A549 (cell line): ENCODE measurements at places on chromosomes 5 and 9.
A peak's percentile ranks its signal among the peaks of the same experiment; 100 is the strongest.

DNA sequence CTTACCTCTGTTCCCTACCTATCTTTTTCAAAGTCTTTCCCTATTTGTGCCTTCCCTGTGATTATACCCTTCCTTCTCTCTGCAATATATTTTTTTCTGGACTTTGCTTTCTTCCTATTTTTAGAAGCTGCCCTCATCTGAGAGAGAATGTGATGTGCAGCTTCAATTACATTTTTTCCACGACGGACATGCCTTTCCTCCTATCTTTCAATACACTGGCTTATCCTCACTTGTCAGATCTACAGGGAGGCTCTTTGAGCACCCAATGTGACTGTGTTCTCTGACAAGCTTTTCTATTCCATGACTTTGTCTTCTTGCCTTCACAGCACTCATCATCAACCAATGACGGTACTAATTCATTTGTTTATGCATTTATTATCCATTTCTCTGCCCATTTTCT, 227.9 kb upstream of the CLINT1 start:
- no peak for DNase-seq

DNA sequence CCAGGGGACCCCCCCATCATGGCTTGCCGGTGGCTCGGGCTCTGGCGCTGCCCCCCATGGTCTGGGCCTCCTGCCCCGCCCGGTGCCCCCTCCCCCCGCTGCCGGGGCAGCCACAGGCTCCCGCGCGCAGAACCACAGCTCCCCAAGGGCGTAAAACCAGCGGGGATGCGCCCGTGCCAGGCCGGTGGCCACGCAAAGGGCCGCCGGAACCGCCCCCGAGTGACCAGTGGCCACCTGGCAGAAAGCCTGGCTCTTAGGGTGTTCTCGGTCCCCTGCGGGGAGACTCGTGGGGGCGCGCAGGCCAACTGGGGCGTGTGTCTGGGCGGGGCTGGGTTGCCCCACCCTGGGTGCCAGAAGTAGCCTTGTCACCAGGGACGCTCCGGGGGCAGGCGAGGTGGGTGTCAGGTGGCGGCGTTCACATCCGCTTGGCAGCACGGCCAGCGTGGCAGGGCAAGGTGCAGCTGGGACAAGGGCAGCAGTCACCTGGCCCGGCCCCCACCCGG, 515 bp upstream of the AGPAT2 start:
- no peak for DNase-seq

DNA sequence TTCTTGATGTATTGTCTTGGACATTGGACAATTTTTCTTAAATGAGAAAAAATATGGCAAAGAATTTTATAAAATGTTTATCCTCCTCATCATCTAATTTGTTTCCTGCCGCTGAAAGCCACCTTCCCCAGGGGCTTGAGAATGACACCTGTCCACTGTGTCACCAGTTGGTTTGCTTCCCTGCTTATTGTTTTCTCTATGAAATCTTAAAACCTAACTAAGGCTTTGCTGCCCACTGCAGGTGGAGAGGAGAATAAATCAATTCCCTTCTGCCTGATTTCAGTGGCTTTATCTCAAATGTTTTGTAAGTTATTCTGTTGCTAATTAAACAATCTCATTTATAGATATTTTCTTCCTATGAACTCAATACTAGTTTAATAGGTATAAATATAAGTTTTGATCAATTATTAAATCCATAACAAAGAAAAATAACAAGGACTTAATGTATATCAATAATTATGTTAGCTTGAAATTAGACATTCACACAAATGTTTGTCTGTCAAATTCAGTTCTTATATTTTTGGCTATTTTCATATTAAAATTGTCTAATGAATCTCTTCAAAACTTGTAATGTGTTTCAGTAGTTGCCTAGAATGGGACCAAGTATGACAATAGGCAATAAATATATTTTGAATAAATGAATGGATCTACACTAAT, 822.5 kb downstream of the PTPRD start:
- DNase-seq, result peak; percentile 37

GRCh38 chr5:126963822-126964375, 66.5 kb downstream of the MARCHF3 start:
- DNase-seq, result no peak

DNA sequence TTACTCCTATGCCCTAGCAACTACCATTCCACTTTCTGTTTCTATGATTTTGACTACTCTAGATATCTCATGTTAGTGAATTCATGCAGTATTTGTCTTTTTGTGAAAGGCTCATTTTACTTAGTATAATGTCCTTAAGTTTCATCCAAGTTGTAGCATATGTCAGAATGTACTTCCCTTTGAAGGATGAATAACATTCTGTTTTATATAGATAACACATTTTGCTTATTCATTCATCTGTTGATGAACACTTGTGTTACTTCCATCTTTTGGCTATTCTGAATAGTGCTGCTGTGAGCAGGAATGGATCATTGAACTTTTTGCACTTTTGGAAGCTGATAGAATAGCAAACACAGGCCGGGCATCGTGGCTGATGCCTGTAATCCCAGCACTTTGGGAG, 140.2 kb upstream of the MYO10 start:
- DNase-seq, result no peak

GRCh38 chr5:83539463-83539790, 67.9 kb downstream of the VCAN start:
- DNase-seq, result no peak

GRCh38 chr9:85729882-85730281, 11.9 kb downstream of the AGTPBP1 start:
- no peak for DNase-seq

GRCh38 chr5:29697278-29697677, 1496.2 kb upstream of the CDH6 start:
- DNase-seq, result no peak
